Thoracic aorta (tissue), 2 donors: ENCODE measurements at places on chromosomes 7 and 10. TPM values are rescaled to one million over a fixed set of nuclear protein-coding genes. Genes with fewer than 3 reads are reported as not detected.

The LRRD1 gene
- total RNA-seq: 0.81 TPM

DNA sequence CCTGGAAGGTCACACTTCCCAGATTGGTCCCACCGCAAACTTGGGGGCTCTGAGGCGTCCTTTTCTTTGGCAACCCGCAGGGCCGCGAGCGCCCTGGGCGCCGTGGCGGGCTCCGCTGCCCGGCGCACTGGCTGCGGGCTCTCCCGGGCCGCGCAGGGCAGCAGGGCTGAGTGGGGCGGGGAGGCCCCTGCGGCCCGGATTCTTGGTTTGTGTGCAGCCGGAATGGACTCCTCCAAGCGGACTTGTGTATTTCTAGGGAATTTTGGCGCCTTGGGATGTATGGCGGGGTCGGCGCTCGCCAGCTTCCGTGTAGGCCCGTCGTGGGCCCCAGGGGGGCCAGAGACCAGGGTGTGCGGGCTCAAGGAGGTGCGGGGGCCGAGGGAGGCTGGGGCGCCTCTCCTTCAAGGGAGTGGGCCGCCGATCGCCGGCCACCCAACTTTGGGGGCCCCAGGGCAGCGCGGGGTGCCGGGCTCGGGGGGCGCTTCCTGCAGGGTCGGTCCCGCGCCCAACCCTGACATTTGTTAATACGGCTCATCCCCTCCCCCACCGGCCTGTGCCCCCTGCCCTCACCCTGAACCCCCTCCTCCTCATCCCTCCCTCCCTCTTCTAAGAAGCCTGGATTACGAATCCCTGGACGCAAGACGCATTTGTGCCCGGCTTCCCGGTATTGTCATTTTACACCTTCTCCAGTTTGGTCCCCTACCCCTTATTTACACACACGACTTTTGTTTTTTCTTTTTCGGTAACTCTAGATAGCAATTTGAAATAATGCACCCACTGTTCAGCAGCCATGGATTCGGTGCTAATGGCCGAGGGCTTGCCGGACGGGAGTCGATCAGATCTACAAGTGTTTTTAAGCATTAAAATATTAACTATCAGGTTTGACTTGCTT is 2.5 kb downstream of the TCF7L2 start:
- DNase-seq: no peak

DNA sequence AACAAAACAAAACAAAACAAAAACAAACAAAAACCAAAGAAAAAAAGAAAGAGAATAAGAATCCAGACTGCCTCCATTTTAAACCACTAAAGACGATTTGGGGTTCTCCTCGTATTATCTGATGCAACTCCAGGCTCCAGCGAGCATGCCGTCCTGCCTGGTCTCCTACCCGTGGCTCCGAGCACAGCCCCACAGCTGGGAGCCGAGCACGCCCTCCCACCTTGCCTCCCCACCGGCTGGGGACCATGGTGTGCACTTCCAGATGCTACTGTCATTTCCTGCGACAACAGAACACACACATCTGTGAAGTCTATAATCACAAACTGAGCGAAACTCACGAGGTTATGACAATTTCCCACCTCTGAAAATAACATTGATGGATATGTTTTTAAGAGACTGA is 113.1 kb downstream of the ADARB2 start:
- DNase-seq: no peak

DNA sequence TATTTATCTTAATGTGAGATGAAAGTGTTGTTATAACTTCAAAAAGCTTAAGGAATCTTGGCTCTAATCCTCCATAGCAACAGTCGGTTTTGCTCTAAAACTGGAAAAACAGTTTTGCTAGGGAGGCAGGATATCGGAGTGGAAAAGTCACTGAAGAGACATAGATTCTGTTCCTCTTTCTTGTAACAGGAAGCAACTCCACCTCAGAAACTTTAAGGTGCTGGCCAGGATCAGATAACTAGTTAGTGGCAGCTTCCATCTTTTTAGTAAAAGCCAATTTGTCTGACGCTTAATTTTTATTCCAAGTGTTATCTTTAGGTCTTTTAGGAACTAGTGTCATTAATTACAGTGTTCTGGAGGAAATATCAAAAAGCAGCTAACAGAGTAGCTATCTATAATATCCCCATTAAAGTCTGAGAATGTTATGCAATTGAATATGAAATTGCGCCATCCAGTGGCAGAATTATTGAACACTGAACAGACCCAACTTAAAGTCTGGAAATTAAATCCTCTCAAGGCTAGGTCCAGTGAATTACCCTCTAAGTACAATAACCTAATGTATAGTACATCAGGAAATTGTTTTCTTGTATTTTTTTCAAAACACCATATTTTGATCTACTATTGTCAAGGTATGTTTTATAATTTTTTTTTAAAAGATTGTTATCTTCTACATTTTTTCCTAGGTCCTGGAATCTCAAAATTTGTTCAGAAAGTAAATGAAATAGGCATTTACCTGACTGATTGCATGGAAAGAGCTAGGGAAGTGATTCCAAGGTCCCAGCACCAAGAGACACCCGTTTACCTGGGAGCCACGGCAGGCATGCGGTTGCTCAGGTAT is 65.9 kb upstream of the CC2D2B start:
- DNase-seq: peak; percentile 9

DNA sequence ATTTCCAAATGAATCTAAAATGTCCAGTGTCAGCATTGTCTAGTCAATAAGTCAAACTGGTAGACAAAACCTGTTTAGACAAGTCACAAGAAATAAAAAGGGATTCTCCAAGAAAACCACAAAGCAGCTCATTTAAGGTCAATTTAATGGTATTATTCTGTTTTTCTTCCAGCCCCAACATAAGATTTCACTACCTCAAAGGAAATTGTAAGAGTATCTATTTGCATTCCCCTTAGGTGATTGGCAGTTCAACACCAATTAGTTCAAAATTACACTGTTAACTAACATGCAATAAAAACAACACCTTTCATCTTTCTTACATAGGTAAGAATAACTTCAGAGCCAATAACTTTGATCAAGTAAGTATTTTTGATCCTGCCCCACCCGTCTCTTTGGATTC is 106.3 kb downstream of the RNF32 start:
- no peak for DNase-seq

GRCh38 chr7:151131592-151132293 is 35.8 kb downstream of the GBX1 start:
- DNase-seq: no peak

DNA sequence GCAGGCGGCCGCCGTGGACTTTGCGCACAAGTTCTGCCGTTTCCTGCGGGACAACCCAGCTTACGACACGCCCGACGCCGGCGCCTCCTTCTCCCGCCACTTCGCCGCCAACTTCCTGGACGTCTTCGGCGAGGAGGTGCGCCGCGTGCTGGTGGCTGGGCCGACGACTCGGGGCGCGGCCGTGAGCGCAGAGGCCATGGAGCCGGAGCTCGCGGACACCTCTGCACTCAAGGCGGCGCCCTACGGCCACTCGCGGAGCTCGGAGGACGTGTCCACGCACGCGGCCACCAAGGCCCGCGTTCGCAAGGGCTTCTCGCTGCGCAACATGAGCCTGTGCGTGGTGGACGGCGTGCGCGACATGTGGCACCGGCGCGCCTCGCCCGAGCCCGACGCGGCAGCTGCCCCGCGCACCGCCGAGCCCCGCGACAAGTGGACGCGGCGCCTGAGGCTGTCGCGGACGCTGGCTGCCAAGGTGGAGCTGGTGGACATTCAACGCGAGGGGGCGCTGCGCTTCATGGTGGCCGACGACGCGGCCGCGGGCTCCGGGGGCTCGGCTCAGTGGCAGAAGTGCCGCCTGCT is 14.1 kb downstream of the SH2B2 start:
- DNase-seq: no peak

DNA sequence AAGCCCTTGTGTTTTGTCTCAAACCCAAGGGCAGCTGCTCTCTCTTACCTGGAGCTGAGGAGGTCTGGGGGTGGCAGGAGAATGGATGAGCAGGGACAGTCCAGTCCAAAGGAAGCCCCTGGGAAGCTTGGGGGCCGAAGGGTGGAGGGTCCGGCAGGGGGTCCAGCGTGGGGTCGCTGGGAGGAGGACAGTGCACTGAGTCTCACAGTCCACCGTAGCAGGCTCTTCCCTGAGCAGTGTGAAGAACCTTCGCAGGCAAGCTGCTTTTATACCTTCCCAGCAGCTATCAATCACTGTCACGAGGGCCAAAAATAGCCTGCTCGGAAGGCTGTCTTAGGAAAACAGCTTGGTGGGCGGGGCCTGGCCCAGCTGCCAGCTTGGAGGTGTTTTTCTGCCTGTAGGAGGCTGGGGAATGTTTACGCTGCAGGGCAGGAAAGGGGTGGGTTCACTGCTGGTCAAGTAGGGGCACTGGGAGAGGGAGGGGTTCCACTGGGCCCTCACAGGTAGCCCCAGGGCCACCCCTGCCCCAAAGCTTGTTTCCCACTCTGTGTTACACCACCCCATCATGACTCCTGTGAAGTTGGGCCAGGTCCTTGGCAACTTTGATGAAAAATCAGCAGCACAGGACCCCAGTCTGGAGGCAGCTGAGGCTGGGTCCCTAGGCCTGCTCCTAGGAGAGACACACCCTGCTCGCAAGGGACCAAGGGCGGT is at the start of gene DEPP1:
Gene DEPP1, minus strand, starts transcription at position 240 of the 711 bp plus-strand sequence. CDS start 779 bp downstream, outside the sequence.
- peak; percentile 87 for DNase-seq

DNA sequence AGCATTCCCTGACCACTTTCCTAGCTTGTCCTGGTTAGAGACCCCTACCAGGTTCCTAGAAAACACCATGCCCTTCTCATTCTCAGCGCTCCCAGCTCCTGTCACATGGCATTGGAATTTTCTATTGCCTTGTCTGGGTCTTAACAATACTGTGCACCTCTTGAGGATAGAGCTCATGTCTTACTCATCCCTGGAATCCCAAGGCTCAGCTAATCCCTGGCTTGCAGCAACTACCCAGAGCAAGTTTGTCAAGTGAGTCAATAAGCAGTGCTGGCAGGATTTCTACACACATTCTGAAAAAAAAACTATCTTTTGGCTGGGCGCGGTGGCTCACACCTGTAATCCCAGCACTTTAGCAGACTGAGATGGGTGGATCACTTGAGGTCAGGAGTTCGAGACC is 11.7 kb upstream of the PRDX3 start:
- DNase-seq: no peak

- DNase-seq: no peak
These were observed 55.3 kb upstream of the INPP5A start for GRCh38 chr10:132482090-132482800.

DNA sequence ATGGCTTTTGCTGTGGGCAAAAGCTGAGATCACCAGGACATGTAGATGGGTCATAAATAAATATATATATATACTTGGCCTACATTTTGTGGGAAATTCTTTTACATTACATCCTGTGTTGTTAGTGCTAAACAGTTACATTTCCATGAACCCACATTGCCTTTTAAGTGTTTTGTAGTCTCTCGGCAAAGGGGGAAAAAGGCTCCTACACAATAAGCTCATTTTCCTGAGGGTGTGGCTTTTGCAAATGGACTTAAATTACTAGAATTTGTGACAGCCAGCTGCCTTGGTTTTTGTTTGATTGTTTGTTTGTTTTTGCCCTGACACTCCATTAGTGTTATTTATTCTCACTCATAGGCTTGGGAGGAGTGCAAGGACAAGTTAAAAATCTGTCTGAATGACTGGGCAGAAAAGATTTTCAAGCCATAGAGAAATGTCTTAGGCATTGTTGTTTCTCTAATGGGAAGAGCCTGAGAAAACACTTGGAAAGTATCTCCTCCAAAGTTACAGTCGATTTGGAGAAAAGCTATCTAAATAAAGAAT is 128.8 kb downstream of the DGKB start:
- DNase-seq: no peak
